Thoracic aorta (tissue), 2 donors: ENCODE measurements at places on chromosomes 16 and 17. TPM values are rescaled to one million over a fixed set of nuclear protein-coding genes. Genes with fewer than 3 reads are reported as not detected.

DNA sequence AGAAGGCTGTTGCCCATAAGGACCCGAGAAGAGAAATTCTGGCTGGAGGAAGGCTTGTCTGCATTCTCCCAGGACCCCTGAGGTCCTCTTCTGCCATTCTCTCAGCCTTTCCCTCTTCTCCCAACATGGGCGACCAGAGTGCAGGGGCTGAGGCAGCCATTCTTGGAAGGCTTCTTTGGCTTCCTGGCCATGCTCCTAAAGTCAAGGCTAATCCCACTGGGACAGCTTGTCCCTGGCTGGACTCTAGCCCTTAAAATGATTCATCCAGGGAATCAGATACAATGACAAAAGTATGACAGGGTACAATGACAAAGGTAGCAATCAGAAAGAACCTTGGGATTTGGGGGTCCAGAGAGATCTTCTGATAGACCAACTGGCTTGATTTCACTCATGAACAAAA, 26.8 kb downstream of the SRL start:
- H3K4me1 ChIP-seq = peaks cover 58% of the 10 kb centered on the region
- H3K27me3 ChIP-seq = no peaks in the 10 kb centered on the region
- H3K27ac ChIP-seq = peak overlapping the region; percentile 16
- no peaks in the 10 kb centered on the region for H3K36me3 ChIP-seq

- no peak for DNase-seq
- no peaks in the 10 kb centered on the region for H3K27me3 ChIP-seq
- no peak overlapping the region for H3K4me3 ChIP-seq
- H3K36me3 ChIP-seq = no peaks in the 10 kb centered on the region
- no peaks in the 10 kb centered on the region for H3K4me1 ChIP-seq
- no peak overlapping the region for H3K27ac ChIP-seq
Observed at GRCh38 chr17:21467196-21467595, 91.0 kb downstream of the KCNJ12 start.

DNA sequence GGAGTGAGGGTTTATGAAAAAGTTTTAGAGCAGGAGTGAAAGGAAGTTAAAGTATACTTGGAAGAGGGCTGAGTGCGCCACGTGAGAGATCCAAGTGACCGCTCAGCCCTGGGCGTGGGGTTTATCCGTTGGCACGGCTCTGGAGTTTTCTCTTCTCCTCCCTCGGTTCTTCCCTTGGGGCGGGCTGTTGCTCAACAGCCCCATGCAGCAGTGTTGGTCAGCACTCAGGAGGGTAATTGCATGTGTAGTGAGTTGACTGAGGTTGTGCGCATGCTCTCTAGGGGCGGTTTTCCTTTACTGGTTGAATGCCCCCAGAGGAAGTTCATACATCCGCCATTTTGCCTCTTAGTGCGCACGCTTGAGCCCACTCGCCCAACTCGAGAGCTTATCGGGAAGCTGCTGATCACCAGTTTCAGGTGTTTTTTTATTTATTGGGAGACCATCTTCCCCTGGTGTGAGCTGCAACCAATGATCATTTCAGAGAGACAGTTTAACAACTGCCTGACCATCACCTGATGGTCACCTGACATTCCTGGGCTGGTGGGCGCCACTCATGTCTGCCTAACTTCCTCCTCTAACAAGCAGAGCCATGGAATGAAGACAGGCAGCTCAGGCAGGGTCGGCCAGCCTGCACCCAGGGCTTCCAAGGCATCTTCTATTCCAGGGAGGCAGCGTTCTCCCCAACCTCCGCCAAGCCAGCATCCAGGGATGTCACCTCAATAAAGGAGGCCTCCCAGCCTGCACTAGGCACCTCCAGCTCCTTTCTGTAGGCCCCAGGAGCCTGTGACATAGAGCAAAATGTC, 41.3 kb upstream of the DNAH17 start:
- peak overlapping the region; percentile 65 for H3K27ac ChIP-seq
- no peaks in the 10 kb centered on the region for H3K36me3 ChIP-seq
- no peaks in the 10 kb centered on the region for H3K27me3 ChIP-seq
- no peak overlapping the region for H3K4me3 ChIP-seq
- H3K4me1 ChIP-seq = peaks cover 14% of the 10 kb centered on the region

DNA sequence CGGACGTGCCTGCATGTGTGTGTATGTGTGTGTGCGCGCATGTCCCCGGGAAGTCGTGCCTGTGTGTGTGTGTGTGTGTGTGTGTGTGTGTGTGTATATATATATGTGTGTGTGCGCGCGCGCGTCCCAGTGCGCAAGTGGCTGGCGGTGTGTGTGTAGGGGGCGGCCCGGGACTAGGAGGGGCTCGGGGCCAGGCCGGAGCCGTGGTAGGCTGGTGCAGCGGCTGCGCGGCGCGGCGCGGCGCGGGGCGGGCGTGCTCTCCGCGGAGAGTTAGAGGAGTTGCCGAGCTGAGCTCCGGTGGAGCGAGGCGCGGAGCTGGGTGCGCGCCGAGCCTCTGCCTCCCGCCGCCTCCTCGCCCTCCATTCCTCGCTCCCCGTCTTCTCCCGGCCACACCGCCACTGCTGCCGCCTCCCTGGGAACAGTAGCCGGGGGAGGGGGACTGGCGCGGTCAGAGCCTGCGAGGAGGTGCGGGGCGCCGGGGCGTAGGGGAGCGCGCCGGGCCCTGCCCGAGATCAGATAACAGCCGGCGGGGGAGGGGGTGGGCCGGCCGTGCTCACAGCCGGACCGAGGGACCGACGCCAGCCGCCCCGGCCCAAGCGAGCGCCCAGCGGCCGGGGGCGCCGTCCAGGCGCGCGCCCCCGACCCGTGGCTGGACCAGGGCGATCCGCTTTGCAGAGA, at the start of gene KCNJ12:
TSS of gene KCNJ12 (plus strand) at position 277 of the 678 bp plus-strand sequence. CDS start 38,986 bp downstream, outside the sequence.
- no peaks in the 10 kb centered on the region for H3K36me3 ChIP-seq
- no peaks in the 10 kb centered on the region for H3K27me3 ChIP-seq
- H3K4me3 ChIP-seq = peak within 1 kb of the TSS; percentile 78
- DNase-seq = no peak
- H3K27ac ChIP-seq = no peak within 1 kb of the TSS

- no peaks in the 10 kb centered on the region for H3K36me3 ChIP-seq
- no peak for DNase-seq
- H3K27me3 ChIP-seq = peaks cover 20% of the 10 kb centered on the region
- H3K27ac ChIP-seq = no peak overlapping the region
- no peak overlapping the region for H3K4me3 ChIP-seq
Observed at GRCh38 chr16:86512860-86513470, 2.6 kb downstream of the FOXF1 start.

DNA sequence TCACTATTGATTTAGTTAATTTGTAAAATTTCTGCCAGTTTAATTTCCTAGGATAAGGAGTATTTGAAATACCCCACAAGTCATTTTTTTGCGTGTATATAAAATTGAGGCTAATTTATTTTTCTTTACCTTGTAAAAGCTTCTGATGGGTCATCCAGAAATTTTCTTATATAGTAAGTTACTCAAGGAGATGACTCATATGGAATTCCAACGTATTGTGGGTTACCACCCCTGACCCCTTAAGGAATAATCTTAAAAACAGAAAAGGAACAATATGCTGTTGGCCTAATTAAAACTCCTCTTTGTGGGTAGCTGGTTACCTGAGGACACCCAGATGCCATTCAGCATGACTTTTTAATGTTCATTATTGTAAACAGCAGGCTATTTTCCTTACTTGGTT, 13.6 kb downstream of the HEATR6 start:
- H3K4me3 ChIP-seq = no peak overlapping the region
- DNase-seq = no peak
- H3K27me3 ChIP-seq = no peaks in the 10 kb centered on the region
- peaks cover 26% of the 10 kb centered on the region for H3K36me3 ChIP-seq
- no peaks in the 10 kb centered on the region for H3K4me1 ChIP-seq

DNA sequence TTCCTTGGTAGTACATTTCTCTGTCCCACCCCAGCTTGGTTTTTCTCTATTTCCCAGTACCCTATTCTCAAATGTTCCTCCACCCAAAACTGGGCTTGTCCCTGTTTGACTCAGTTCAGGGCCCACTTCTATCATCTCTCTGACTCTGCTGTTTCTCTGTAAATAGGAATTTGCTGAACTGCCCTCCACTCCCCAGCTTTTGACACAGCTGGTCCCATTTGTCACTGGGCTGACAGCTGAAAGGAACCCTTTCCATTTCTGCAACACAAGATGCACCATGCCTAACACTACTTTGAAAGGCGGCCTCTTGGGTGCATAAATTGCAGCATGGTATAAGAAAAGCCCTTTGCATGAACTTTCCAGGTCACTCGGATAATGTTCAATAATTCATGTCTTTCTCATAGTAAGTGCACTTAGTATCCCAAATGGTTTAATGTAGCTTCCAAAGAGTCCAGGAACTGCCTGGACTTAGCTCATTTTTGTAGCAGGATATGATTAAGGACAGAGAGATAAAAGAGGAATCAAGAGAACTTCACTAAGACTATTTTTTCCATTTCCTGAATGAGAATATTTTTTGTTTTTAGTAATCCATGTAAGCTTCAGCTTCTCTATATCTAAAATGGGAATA, 256.7 kb downstream of the CDH11 start:
- peaks cover 6% of the 10 kb centered on the region for H3K4me1 ChIP-seq
- H3K27ac ChIP-seq = no peak overlapping the region
- DNase-seq = no peak
- H3K36me3 ChIP-seq = no peaks in the 10 kb centered on the region

- H3K27me3 ChIP-seq = no peaks in the 10 kb centered on the region
- H3K36me3 ChIP-seq = no peaks in the 10 kb centered on the region
- H3K27ac ChIP-seq = no peak overlapping the region
- peak overlapping the region; percentile 66 for H3K4me3 ChIP-seq
- no peak for DNase-seq
- peaks cover 16% of the 10 kb centered on the region for H3K4me1 ChIP-seq
Observed at GRCh38 chr16:66426112-66427035, 721 bp upstream of the BEAN1 start.

- no peaks in the 10 kb centered on the region for H3K4me1 ChIP-seq
- no peaks in the 10 kb centered on the region for H3K27me3 ChIP-seq
- H3K4me3 ChIP-seq = no peak overlapping the region
- no peak overlapping the region for H3K27ac ChIP-seq
- no peaks in the 10 kb centered on the region for H3K36me3 ChIP-seq
Observed at GRCh38 chr16:76988526-76988925, 202.5 kb upstream of the MON1B start.

- H3K4me1 ChIP-seq = no peaks in the 10 kb centered on the region
- no peaks in the 10 kb centered on the region for H3K36me3 ChIP-seq
- H3K4me3 ChIP-seq = no peak overlapping the region
- no peaks in the 10 kb centered on the region for H3K27me3 ChIP-seq
- peak; percentile 11 for DNase-seq
- no peak overlapping the region for H3K27ac ChIP-seq
Observed at GRCh38 chr17:10737168-10737622, 7.4 kb upstream of the TMEM220 start.

DNA sequence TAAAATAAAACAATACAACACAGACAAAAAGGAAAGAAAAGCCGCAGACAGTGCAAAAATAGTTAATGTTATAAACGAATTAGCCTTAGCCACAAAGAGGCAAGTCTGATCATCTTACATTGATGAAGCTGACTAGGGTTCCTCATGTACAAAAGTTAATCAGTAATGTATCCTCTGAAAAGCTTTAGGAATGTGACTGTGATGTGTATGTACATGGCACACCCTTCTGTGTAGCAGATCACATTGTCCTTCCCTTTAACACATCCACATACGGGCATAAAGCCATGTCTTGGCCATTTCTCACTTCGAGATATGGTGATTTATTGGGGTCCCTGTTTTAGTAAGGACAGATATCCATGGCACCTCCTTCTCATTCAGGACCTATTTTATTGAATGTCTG, 1327.5 kb upstream of the CDH8 start:
- H3K36me3 ChIP-seq = no peaks in the 10 kb centered on the region
- H3K27ac ChIP-seq = no peak overlapping the region
- no peak for DNase-seq
- H3K4me1 ChIP-seq = no peaks in the 10 kb centered on the region
- no peaks in the 10 kb centered on the region for H3K27me3 ChIP-seq

DNA sequence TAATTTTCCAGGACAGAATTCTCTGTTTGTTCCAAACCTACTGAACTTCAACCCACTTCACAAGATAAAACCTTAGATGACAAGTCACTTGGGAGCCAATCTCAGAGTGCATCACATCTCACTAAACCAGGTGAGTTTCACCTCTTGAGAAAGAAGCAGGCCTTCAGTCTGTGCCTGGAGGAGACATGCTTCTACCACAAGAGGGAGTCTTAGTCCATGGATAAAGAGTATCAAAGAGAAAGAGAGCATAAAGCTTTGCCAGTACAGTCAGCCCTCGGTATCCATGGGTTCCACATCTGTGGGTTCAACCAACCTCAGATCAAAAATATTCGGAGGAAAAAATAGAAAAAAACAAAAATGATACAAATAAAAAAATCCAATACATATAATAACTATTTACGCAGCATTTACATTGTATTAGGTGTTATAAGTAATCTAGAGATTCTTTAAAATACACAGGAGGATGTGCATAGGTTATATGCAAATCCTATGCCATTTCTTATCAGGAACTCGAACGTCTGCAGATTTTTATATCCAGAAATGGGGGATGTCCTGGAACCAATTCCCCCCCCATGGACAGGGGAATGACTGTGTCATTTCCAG, 37.7 kb downstream of the DUSP14 start:
- H3K4me1 ChIP-seq = no peaks in the 10 kb centered on the region
- peaks cover 16% of the 10 kb centered on the region for H3K36me3 ChIP-seq
- no peak overlapping the region for H3K27ac ChIP-seq
- no peak for DNase-seq

GRCh38 chr16:55567382-55567781, 898 bp downstream of the CAPNS2 start:
- no peak for DNase-seq
- no peaks in the 10 kb centered on the region for H3K27me3 ChIP-seq
- no peak overlapping the region for H3K27ac ChIP-seq
- no peaks in the 10 kb centered on the region for H3K36me3 ChIP-seq
- H3K4me3 ChIP-seq = no peak overlapping the region

DNA sequence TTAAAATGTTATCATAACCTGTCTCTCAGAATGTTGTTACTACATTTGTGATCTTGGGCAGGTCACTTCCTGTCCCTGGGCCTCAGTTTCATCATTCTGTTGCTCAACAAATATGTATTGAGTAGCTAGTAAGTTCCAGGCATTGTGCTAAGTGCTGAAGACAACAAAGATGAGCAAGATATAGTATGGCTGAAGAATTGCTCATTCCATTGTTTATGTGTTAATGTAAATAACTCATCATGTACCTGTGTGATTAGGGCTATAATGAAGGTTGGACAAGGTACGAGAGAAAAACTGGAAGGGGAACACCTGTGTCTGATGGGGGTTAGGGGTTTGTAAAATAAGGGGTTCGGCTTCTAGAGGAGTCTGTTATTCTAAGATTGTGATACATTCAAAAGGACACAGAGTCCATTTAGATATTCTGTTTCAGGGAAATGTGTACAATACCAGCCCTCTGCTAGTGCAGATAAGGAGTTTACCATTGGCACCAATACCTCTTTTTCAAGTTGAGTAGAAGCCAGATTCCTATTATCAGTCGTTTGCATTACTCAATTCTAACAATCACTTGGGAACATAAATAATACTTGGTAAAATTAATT, 20.0 kb downstream of the TUBG1 start:
- no peak for DNase-seq
- no peak overlapping the region for H3K4me3 ChIP-seq
- no peaks in the 10 kb centered on the region for H3K27me3 ChIP-seq
- no peak overlapping the region for H3K27ac ChIP-seq
- H3K36me3 ChIP-seq = no peaks in the 10 kb centered on the region
- H3K4me1 ChIP-seq = no peaks in the 10 kb centered on the region

- H3K4me3 ChIP-seq = no peak overlapping the region
- H3K36me3 ChIP-seq = no peaks in the 10 kb centered on the region
- H3K27ac ChIP-seq = no peak overlapping the region
- DNase-seq = no peak
- H3K4me1 ChIP-seq = no peaks in the 10 kb centered on the region
- H3K27me3 ChIP-seq = no peaks in the 10 kb centered on the region
Observed at GRCh38 chr17:14741491-14741890, 440.6 kb downstream of the HS3ST3B1 start.

TP53TG3B gene
- total RNA-seq = not detected

SSTR5 gene
- 3.8 TPM for total RNA-seq

KIF19 gene
- total RNA-seq = 0.95 TPM

MTMR4 gene
- 55.4 TPM for total RNA-seq

SHCBP1 gene
- total RNA-seq = 0.54 TPM

SPECC1 gene
- total RNA-seq = 89.8 TPM

KRT31 gene
- total RNA-seq = not detected

SLFN12 gene
- total RNA-seq = 10.4 TPM
